ENCODE measurements at places on chromosomes 11 and 22.

- no peak for DNase-seq
Measured at GRCh38 chr11:88064097-88064705, 111.0 kb downstream of the RAB38 start.

GRCh38 chr11:115939104-115939730 is 435.0 kb upstream of the CADM1 start:
- DNase-seq, result no peak

GRCh38 chr22:33393432-33393831 is 335.3 kb upstream of the SYN3 start:
- no peak for DNase-seq

DNA sequence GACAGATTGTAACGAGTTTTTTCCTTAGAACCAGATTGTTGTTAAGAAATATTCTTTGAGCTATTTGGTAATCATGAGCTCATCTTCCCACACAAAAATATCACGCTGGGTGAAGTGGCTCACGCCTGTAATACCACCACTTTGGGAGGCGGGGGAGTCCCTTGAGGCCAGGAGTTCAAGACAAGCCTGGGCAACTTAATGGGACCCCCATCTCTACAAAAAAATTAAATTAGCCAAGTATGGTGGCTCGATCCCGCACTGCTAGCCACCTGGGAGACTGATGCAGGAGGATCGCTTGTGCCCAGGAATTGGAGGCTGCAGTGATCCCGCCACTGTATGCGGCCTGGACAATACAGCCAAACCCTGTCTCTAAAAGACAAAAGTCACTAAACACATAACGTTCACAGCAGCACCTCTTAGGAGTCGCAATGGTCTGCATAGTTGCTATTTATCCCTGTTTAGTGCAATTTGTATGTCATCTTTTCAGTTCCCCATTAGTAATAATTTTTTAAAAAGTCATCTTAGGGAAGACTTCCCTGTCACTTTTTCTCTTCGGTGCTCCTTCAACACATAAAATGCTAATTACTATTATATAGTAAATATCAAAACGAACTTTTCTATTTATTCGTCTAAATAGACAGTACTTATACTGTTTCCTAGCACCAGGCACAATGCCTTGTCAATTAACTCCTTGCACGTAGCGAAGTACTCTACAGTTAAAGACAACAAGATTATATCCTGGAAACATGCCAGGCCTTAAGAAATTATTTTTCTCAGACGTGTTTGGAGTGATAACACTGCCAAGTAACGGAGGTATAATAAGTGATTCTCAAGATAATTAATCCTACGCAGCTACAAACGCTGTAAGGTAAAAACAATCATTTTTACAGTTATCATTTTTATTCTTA is 1.1 kb downstream of the ST13 start:
- no peak for DNase-seq

GRCh38 chr11:69617682-69618081 is 23.3 kb upstream of the CCND1 start:
- no peak for DNase-seq

DNA sequence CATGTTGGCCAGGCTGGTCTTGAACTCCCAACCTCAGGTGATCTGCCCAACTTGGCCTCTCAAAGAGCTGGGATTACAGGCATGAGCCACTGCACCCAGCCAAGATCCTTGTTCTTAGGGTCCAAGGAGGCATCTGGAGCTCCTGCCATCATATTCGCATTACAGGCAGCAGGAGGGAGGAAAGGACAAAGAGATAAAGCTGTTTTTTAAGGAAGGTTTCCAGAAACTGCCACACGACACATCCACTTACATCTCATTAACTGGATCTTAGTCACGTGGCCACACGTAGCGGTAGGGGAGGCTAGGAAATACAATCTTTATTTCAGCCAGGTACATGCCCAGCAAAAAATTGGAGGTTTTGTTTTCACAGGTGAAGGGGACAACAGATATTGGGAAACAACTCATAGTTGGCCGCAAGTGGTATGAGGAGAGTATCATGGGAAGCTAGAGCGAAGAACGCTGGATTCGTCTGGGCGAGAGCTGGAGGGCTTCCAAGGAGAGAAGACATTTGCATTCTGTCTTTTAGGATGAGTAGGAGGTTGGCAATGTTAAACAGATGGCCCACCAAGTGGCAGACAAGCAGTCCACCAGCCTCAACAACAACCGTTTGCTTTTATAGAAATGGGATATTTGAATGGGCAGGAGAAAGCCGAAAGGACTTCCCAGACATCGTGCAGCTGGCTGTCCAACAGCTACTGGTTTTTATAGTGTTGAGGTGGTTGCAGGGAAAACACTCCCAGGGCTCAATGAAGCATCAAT is 39.2 kb upstream of the DMC1 start:
- no peak for DNase-seq

- DNase-seq, result peak; percentile 70
Measured at GRCh38 chr22:28799606-28800307, 612 bp downstream of the XBP1 start.

DNA sequence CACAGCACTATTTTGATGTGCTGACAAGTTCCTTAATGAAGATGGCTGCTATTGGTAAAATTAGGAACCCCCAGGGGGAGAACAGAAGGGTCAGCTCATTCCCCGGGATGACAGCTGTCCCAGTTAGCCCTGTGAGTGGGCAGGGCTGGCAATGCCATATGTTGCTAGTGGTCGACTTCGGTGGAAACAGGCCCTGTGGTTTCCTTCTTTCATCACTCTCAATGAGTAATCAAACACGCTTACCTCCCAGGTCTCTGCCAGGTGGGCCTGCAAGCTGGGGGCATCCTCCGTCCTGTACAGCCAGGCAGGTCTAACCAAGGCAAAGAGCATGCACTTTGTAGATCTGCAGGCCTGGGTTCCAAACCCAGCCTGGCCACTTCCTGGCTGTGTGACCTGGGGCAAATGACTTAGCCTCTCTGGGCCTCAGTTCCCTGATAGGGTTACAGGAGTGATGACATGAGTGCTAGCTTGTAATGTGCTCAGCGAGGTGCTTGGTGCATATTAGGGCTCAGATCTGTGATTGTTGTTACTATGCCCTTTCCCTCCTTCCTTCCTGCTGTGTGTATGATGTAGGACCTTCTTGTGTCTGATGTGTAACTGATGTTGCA is 85.2 kb downstream of the TSPAN18 start:
- no peak for DNase-seq

DNA sequence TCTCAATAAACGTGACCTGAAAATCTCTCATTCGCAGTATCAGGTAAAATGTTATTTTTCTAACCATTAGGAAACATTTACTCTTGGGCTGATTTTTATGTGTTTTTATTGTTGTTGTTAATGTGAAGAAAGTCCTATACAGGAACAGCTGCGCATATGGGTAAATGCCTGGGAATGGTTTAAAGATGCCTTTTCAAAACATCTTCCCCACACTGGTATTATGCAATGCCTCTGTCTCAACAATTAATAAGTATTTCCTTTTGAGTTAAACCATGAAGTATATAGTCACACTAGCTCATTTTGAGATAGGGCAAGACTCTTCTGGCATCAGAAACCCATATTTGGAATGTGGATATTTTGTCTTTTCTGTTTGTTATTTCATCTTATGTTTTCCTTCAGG is 13.7 kb upstream of the LIN7C start:
- no peak for DNase-seq

GRCh38 chr11:111047374-111047773 is 198.2 kb upstream of the POU2AF2 start:
- no peak for DNase-seq

DNA sequence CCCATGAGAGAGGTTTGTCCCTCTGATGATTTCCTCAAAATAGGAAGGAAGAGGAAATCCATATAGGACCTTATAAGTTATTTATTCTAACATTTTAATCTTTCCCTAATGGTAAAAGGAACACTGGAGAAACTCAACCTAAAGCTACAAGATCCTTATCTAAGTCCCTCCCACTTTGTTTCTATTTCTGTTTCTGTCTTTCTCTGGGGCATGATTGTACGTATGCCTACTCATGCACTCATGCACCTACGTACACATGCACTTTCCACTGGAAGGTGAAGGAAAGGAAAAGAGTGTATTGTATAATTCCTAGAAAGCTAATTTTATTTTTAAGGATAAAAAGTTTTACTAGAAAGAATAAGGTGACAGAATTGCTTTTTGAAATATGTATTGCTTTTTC is 125.0 kb downstream of the RAB38 start:
- DNase-seq, result no peak

- no peak for DNase-seq
Measured at GRCh38 chr11:8886322-8886721, 24.7 kb upstream of the AKIP1 start.

DNA sequence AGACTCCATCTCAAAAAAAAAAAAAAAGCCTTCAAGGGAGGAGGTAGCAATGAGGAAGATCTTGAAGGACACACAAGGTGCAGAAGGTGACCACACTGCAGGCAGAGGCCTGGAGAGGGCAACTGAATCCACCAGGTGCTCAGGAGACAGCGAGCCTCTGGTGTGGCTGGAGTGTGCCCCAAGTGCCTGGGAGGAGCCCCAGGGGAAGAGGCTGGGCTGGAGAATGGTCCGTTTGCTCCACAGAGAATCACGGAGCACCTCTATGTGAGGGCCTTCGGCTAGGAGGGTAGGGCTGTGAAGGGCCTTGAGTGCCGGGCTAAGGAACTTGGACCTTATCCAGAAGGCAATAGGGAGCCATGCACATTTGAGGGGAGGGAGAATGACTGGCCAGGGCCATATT is 50.3 kb downstream of the ARRB1 start:
- no peak for DNase-seq

DNA sequence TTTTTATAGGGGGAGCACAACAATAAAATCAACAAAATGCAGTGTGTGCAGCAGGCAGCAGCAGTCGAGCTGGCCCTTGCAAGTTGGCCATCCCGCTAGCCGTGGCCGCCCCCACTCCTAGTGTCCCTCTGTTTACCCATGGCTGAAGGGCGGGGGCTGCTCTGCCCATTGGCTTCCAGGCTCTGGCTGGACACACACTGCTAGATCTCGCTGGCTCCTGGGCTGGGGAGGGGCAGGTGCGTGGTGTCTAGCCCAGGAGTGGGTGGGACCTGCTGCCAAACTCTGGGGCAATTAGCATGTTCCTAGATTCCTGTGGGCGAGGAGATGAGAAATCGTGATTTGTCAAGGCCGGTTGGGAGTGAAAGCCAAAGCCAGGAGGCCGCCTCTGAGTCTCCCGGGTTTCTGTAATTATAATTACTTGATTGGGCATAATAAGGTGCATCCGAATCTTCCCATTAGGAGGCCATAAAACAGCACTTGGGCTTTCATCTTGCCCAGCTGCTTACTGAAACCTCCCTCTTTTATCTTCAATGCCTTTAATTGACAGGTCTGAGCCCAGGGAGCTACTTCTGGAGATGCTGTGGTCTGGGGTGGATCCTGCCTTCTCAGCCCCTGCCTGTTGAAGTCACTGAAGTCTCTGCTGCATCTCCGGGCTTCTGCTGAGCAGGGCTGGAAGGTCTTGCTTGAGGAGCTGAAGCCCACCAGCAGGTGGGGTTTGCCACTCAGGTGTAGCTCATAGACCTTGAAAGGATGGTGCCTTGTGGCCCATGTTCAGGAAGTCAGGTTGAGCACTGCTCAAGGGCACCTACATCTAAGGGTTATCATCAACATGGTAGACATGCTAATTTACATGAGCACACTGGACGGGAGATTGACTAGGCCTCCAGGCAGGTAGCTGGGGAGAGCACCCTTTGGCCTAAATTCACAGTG is 44.5 kb upstream of the DKK3 start:
- DNase-seq, result no peak

DNA sequence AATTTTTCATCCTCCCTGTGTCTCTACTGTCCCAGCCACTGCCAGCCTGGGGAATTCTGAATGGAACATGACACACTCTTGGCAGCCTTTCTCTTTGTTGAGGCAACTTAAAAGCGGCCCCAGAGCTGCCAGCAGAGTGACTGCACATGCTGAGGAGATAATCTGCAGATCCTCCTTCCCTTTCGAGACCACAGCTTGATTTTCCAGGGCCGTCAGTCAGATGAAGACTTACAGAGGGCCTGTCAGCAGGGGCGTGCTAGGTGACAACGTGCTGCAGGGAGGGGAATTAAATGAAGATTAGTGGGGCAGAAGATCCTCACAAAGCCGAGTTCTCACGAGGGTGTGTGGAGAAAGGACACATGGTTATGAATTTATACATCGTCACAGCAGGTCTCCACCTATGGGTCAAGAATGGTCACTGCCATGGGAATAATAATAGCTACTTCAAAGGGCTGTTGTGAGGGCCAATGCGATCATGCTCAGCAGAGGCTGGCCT is 193.5 kb upstream of the PITPNB start:
- DNase-seq, result no peak

DNA sequence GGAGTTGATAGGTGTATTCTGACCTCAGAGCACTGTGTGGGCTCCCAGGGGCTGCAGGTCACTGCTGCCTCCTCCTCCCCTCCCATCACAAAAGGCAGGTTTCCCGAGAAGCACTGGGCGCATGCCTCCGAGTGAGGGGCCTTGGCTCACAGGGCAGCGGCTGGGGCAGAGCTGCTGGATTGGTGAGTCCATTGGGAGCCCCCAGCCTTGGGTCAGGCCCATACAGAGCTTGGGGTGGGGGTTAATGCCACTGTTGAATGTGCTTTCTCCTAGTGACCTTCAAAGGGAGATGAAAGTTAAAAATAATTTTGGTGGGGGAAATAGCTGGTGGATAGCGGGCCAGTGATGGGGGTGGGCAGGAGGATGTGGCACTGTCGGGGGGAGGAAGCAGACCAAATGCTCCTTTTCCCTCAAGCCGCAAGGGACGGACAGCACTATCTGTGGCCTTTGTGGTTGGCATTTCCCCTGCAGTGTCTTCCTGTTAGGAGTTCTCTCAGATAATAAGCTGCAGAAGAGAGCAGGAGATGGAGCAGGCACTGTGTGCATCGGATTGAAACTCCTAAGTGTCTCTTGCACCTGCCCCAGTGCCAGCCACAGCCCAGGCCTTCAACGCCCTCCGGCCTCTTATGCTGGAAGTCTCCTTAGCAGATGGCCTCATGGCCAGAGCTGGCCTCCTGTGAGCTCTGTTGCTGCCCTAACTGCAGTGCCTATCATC is 3.2 kb downstream of the TUBA8 start:
- DNase-seq, result no peak

DNA sequence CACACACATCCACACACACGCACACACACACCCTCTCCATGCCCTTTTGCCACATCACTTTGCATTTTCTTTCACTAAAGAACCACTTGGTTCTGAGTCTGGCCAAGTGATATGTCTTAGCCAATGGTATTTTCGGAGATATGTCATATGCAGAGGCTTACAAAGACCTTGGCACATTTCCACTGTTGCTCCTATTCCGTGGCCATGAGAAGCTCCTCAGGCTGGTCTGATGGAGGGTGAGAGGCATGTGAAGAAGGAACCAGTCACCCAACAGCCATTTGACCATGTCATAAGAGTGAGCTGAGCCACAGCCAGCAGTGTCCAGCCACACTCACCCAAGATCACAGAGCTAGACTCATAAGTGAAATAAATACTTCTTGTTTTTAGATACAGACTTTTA is 212.6 kb upstream of the NAV2 start:
- DNase-seq, result no peak

GRCh38 chr11:91239359-91239758 is 985.3 kb upstream of the FAT3 start:
- no peak for DNase-seq

- no peak for DNase-seq
Measured at GRCh38 chr11:34214961-34215805, 109.8 kb downstream of the NAT10 start.
